ENCODE measurements at places on chromosomes 4 and X. TPM values are rescaled to one million over a fixed set of nuclear protein-coding genes. Genes with fewer than 3 reads are reported as not detected.

DNA sequence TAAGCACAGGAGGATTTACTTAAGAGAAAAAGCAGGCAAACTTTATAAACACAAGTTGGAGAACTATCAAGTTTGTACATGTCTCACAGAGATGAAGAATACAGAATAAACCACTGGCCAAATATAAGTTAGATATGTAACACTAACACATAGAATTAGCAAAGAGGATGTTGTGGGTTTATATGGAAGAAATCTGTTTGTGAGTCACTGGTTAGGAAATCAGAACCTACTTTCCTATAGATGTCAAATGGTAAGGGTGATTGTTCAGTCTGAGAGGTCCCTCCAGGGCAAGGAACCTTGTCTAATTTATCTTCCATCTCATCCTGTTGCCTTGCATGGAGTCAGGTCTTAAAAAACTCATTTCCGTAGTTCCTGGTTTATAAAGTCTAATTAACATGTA is 14.8 kb upstream of the ART3 start:
- DNase-seq: no peak

DNA sequence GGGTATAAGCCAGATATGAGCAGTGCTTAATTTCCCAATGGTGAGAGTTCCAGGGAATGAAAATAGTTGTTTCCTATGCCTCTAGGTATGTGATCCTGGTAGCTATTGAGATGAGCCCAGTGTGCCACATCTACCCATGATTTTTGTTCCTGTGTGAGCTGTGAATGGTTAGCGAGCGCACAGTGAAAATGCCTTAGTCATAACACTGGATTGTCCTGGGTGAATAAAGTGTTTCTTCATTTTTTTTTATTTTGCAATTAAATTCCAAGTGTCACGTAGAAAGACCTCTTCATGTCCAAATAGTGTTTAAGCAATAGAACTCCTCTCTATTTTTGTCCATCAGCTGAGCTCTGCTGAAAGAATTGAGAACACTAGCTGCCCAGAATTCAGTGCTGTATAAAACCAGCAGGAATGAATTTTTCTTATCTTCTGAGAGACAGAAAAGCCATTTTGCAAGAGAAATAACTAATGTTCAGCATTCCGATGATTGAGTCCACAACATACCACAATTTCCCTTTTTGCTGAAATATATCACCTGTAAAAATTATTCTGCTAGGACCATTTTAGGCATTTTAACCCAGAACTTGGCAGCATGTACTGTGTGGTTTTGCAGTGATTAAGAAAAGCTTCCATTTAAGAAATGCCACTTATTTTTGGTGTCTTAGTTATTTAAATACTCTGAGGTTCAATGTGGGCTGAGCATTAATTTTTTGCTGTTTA is 5.6 kb downstream of the MAOA start:
- no peak for DNase-seq

GRCh38 chr4:169315530-169316343 is 45.0 kb upstream of the SH3RF1 start:
- no peak for DNase-seq

- DNase-seq: peak; percentile 8
Observed at GRCh38 chr4:100299046-100299840, 109.0 kb upstream of the DDIT4L start.

GRCh38 chr4:9889306-9889705 is 107.9 kb downstream of the DRD5 start:
- no peak for DNase-seq

DNA sequence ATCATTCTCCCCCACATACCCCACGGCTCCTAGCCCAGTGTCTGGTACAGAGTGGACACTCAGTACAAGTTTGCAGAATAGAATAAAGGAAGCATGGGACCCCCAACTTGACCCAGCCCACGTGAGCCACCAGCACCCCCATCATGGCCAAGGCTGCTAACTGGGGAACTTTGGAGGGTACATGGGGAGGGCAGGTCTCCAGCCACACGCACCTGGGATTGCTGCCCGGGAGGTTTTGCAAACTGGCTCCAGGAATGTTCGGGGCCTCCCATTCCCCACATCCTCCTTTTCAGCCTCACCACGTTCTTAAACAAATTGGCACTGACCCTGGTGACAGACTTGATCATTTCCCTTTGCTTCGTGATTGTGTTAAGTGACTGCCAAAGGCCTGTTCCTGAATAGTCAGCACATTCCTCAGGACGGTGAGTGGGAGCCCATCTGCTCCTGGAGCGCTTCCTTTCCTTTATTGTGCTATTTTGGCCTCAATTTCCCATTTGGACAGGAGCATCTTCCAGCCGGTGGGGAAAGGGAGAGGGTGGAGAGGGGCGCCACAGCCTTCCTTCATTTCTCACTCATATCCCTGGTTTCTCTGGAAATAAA is 18.7 kb upstream of the XPNPEP2 start:
- DNase-seq: no peak

Gene CD40LG
- total RNA-seq: not detected

Data from HCT116 (cell line).